Activated gamma-delta T cell (primary cell): ENCODE measurements at places on chromosomes 4 and X.

- DNase-seq, result no peak
Observed at GRCh38 chr4:141241986-141242385, 21.3 kb downstream of the ZNF330 start.

GRCh38 chr4:11878241-11878640, 449.5 kb upstream of the HS3ST1 start:
- no peak for DNase-seq

GRCh38 chr4:742742-743311, 37.2 kb downstream of the PCGF3 start:
- peak; percentile 33 for DNase-seq

GRCh38 chr4:184067931-184068554, 149.6 kb downstream of the ENPP6 start:
- no peak for DNase-seq

DNA sequence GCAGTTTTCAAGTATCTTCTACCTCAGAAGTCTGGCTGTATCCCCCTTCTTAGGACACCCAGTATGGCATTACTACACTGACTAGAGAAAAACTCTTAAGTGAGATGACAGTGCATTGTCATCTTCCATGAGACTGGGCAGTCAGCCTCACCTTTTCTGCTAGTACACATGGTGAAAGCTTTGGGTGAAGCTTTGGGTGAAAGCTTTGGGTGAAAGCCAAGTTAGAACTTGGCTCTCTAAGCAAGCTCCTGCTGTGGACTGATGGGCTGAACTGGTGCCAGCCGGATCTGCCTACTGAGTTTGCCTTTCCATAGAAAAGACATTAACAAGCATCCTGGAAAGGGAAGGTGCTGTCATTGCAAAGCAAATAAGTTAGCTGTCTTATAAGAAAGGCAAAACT, 8.8 kb downstream of the EPHA5 start:
- no peak for DNase-seq

DNA sequence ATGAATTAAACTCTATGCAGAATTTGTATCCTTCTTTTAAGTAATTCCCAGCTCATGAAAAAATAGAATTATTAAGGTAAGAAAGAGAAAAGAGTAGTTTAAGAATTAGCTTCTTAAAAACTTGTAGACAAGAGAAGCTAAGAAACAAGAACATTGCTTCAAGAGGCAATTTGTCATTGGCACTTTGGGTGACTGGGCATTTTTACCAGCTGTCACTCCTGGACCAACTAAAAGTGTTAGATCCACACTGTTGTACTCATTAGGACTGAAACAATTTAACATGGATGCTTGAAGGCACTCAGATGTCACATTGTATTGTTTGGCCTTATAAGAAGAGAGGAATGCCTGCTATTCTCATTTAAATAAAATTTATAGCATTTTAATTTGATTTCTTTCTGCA, 7.4 kb downstream of the COL25A1 start:
- no peak for DNase-seq

DNA sequence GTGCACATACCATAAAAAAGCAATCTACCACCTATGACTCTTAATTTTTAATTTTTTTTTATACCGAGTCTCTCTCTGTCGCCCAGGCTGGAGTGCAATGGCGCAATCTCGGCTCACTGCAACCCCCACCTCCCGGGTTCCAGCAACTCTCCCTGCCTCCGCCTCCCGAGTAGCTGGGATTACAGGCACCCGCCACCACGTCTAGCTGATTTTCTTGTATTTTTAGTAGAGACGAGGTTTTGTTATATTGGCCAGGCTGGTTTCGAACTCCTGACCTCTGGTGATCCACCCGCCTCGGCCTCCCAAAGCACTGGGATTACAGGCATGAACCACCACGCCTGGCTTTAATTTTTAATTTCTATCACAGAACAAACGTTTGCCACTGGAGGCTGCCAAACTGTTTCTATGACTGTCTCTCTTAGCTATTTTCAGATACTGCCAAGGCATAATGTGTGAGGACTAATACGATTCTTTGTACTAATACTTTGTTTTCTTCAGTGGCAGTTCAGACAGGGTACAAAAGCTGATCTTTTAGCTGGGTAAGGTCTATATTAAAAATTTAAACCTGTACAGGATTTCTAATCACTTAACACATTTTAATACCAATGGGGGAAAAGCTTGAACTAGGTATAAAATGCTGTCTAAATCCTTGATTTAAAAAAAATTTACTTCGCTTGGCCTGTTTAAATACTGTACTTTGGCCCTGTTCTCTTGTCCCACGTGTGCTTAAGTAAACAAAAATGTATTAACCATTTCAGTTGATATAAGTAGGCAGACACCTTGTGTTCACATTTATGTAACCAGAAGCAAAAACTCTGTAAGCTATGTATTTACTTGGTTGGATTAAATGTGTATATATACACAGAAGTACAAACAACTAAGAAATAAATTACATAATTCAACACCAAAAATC, 2.3 kb downstream of the PGRMC2 start:
- DNase-seq, result no peak

- DNase-seq, result no peak
Observed at GRCh38 chrX:916230-916599, 285.6 kb downstream of the SHOX start.

- no peak for DNase-seq
Observed at GRCh38 chrX:20412871-20413486, 146.3 kb upstream of the RPS6KA3 start.

DNA sequence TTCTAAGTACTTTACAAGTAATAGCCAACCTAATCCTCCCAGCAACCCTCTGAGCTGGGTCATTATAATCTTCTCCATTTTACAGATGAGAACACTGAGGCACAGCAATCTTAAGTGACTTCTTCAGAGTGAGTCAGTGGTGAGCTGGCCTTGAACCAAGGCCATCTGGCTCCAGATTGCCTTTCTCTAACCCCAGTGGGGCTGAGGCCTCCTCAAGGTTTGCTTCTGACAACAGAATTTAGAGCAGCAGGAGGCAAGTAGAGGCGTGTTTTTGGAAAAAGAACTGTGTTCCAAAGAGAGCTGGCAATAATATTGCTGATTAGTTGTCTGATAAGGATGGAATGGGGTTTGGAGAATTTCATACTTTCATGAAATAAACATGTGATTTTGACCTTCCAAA, 41.2 kb downstream of the PIR start:
- DNase-seq, result no peak

DNA sequence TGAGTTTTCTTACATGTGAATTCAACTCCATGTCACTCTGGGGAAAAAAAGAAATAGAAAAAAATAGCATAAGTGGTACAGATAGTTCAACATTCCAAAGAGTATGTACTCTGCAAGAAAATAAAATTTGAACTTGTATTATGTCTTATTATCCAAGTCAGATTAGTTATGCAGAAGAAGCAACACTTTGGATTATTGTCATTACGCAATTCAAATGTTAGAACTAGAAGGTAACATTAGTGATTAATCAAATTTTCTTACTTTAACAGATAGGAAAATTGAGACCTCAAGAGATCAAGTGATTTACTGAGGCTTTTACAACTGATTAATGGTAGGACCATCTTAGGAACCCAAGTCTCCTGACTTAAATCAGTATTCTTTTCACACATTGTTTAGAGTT, 159.1 kb downstream of the STIM2 start:
- no peak for DNase-seq

- no peak for DNase-seq
Observed at GRCh38 chrX:5155301-5155700, 1073.4 kb downstream of the NLGN4X start.

- no peak for DNase-seq
Observed at GRCh38 chr4:38144031-38144430, 183.8 kb downstream of the PTTG2 start.

- DNase-seq, result no peak
Observed at GRCh38 chr4:13881892-13882291, 254.4 kb upstream of the BOD1L1 start.

- DNase-seq, result no peak
Observed at GRCh38 chr4:79209822-79210635, 115.8 kb downstream of the NAA11 start.

DNA sequence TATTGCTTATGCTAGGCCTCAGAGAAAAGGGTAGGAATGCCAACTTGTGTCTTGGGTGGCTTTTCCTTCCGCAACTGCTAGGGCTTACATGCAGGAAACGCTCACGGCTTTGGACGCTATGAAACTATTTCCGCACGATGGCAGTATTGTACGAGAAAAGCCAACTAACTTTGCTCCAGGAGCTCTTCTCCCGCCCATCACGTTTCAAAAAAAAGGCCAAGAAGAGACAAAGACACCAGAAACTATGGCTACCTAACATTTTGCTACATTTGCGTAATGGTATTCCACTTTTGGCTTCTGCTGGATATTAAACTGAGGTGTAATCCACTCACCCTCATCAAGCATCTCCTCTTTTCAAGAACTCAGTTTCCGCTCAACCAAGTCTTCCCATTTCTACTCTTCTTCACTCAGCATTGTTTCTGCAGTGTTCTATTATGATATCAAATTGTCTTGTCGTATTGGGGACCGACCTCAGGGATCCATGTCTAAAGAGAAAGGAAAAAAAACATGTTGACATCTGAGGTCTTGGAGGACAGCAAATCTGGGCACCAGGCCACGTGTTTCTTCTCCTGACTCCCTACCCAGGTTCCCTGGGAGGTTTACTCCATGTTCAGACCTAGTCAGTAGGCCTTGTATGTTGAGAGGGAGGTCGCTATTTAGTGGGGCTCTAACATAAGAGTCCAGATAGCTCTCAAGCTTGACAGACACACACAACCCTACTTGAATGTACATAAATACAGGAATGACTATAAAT, 239.4 kb upstream of the STK26 start:
- DNase-seq, result no peak

GRCh38 chrX:34901761-34902160, 40.8 kb upstream of the FAM47B start:
- no peak for DNase-seq

DNA sequence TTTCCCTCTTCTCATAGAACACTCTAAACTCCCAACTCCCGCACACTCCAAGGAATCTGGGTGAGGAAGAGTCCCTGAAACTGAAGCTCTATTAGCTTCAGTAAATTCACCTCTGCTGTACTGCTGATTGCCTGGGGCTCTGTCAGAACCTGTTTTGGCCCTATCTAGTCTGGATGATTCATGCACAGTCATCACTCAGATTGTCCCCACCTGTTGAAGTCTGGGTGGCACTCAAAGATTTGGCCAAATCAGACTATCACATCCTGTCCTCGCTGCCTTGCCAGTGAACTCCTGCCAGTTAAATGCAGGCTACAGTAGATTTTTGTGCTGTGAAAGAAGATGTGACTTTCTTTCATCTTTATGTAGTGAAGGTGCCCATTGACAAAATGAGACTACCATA, 63.5 kb upstream of the EMCN start:
- DNase-seq, result no peak

- no peak for DNase-seq
Observed at GRCh38 chrX:25640276-25640675, 497.9 kb upstream of the MAGEB18 start.

GRCh38 chr4:4415107-4415805, 28.4 kb downstream of the NSG1 start:
- no peak for DNase-seq

- no peak for DNase-seq
Observed at GRCh38 chr4:16597443-16597842, 301.0 kb downstream of the LDB2 start.

DNA sequence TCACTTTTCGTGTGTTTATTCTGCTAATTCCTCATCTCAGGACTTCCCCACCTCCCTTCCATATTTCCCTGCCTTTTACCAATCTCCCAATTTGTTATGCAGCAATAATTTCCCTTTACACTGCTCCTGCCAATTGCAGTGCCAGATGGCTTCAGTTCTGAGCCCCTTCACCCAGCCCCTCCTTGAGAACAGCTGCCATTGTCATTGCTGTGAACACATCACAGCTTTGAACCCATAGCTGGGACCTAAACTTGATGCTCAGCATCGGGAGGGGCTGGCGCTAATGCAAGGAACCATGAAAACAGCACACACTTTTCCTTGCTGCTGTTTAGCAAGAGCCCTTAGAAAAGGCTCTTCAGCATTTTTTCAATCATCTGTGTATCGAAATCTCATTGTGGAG, 104.9 kb downstream of the ALPK1 start:
- no peak for DNase-seq

- no peak for DNase-seq
Observed at GRCh38 chr4:32460972-32461371, 1740.8 kb downstream of the PCDH7 start.

- no peak for DNase-seq
Observed at GRCh38 chrX:15245896-15246295, 24.0 kb downstream of the ASB9 start.

DNA sequence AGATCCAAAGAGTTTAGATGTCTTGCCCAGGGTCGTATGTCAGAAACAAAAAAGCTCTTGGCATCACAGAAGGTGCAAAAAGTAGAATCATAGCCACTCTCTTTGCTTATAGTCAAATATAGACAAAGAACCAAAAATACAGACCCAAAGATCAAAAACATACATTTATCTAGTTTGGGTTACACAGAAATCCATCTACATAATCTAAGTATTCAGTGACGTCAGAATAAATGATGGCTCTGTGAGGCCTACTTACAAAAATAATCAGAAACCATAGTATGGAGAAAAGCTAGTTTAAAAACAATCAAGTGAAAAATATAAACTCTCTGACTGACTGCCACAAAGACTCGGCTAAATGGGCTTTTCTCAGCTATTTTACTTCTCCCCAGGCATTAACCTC, 126.8 kb downstream of the MAPK10 start:
- DNase-seq, result no peak

- DNase-seq, result no peak
Observed at GRCh38 chr4:94348666-94349065, 6.0 kb upstream of the HPGDS start.

- DNase-seq, result no peak
Observed at GRCh38 chr4:102312417-102312816, 32.9 kb downstream of the SLC39A8 start.

DNA sequence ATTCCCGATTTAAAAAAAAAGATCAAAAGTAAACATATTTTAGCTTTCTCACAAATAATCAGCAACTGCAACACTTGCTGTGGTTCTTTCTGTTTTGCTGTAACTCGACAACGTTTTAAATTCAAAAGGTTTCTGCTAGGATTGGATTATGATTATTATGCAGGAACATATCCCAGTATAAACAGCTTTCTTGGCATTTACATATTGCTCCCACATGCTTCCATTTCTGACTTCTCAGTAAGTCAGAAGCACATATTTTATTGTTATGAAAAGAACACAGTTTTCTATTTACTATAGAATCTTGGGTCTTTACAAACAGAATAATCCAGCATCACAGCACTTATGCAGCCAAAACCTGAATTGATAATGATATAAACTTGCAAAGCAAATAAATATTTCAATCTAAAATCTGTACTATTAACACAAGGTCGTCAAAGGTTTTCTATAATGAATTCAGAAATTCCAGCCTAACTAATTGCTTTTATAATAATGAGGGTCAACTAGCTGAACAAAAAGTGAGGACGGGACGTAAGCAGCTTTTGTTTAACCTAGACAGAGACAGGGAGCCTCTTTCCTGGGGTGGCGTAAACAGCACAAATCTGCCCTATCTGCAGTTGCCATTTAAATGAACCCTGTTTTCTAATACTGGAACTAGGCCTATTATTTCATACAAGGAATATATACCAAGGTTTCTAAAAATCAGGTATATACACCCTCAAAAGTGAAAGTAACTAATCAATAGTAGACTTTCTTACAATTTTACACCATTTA, 9.8 kb upstream of the PCDH18 start:
- DNase-seq, result no peak
